T-helper 2 cell (primary cell): ENCODE measurements at places on chromosomes 4 and X.

GRCh38 chr4:98608356-98608755, 50.1 kb downstream of the TSPAN5 start:
- no peak for DNase-seq

GRCh38 chr4:69823481-69824186, 36.3 kb downstream of the SULT1E1 start:
- peak; percentile 15 for DNase-seq

DNA sequence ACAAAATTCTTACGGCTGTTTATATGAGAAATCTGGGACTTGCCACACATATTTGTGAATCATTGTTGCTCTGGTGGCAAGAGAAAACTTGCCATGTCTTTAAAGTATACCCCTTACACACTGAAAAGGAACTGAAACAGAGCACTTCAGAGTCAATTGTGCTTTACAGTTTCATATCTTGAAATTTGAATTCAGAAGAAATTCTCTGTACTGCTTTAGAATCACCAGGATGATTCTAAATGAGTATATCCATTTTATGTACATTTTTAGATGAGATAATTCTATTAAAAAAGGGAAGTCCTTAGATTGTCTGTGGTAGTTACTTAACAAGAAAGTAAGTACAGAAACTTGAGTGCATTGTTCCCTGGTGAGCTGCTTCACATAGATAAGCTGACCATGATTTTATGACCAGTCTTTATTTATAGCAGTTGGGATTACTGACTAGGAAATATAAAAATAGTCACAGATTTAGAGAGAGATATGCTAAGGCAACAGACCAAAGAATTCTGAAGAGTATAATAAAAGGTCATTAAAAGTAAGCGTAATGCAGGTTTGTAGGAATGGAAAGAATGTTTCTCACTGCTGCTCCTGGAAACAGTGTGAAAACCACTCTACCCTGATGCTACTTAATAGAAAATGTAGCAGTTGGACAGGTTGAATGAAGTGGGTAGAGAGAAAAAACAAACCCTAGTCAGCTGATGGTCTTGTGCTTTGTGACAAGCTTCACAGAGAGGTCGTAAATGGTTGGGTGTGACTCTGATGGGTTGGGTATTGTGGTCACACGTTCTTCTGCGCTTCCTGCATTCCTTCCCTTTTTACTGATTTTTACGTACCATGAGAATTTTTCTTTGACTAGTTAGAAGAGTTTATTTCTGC, 41.0 kb downstream of the FNIP2 start:
- peak; percentile 66 for DNase-seq

- DNase-seq, result no peak
Observed at GRCh38 chr4:180058691-180059215, 2184.4 kb upstream of the TENM3 start.

- no peak for DNase-seq
Observed at GRCh38 chr4:103136671-103137445, 37.2 kb upstream of the BDH2 start.

DNA sequence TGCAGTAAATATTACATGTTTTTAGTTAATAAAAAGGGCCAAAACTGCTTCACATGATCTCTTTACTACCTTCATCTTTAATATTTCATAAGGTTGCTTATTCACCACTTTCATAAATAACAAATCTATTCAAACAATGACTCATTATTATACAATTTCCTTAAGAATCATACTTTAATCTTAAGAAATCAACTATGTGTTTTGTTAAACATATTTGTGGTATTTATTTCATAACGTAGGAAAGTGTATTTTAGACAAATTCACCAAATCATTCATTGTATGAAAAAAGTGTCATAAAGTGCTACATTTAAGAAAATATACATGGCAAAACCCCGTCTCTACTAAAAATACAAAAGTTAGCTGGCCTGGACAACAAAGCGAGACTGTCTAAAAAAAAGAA, 150.5 kb upstream of the RXFP1 start:
- DNase-seq, result no peak

DNA sequence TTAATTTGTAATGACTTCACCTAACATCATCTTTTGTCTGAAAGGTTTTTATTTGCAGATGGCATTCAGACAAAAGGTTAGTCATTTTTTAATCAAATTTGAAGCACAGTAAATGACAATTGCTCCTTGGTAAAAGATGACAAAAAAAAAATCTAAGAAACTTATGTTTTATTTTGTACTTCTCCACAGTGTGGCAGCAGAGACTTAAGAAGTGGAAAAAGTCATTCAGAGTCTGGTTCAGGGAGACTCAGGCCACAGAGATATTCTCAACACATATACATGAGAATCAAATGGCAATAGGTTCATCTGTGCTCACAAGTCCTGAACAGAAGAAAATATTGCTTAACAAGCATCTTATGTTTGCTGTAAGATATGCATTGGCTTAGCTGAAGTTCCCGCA, 436.2 kb downstream of the KCNIP4 start:
- DNase-seq, result no peak

DNA sequence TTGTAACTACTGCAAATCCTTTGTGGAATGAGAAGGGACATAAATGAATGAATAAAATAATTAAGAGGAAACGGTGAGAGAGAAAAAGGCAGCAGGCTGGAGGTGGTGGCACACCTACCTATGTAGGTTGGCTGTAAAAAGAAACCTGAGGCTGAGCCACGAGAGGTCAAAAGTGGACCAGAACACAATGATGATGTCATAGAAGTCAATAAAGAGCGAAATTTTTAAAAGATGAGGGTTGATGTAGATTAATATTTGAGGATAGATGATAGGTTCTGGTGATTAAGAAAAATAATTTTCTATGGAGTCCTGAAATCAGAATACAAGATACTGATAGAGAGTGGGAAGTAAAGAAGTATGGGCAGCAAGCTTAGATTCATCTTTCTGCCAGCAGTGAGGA, 1.7 kb downstream of the TRPC5OS start:
- DNase-seq, result no peak

GRCh38 chrX:108584617-108585211, 145.1 kb downstream of the COL4A5 start:
- no peak for DNase-seq

DNA sequence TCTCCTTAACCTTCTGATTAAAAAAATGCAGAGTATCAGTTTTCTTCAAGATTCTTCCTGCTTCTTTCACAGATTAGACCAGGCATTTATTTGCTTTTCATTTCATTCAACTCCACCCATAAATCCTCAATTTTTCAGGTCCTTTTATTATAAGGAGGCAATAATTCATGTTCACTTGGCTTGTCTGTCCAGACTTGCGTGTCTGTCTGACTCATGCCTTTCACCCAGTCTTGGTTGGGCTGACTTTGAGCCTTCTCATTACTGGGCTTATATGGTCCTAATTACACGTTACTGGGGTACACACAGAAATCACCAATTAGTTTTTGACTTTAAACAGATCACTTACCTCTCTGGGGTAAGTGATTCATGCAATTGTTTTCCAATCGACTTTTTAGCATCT, 48.8 kb upstream of the GALNT7 start:
- no peak for DNase-seq

DNA sequence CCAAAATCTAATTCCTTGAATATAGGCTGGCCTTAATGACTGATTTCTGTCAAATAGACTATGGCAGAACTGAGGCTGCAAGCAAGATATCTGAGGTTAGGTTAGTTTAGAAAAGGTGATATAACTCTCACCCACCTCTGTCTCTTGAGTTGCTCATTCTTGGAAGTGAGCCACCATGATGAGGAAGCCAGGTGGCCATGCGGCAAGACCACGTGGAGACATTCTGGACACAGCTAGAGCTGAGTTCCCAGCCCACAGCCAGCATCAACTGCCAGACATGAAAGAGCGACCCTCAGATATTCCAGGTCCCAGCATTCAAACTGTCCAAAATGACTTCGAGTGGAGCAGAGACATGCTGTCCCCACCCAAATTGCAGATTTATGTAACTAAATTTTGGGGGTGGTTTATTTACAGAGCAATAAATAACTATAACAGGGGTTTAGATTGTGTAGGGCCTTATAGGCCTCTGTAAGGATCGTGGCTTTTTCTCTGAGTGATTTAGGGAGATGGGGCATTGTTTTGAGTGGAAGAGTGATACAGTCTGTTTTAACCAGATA, 33.7 kb downstream of the USP53 start:
- DNase-seq, result no peak

- no peak for DNase-seq
Observed at GRCh38 chrX:29468911-29469494, 746.4 kb upstream of the MAGEB2 start.

GRCh38 chrX:40418813-40419195, 162.0 kb upstream of the ATP6AP2 start:
- no peak for DNase-seq

DNA sequence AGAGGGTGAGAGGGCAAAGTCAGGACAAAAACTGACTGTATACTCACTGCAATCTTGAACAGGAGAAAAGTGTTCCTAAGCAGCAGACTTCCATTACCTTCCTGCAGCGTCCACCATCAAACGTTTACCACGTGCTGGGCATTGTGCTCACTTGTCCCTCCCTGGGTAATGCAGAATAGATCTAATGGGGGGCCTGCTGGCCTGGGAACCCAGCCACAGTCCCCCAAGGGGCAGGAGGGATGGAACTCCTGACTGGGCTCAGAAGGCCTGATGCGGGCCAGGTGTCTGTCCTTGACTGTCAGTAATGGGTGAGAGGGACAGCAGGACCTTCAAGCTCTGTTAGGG, 37.6 kb upstream of the FAM156A start:
- no peak for DNase-seq

DNA sequence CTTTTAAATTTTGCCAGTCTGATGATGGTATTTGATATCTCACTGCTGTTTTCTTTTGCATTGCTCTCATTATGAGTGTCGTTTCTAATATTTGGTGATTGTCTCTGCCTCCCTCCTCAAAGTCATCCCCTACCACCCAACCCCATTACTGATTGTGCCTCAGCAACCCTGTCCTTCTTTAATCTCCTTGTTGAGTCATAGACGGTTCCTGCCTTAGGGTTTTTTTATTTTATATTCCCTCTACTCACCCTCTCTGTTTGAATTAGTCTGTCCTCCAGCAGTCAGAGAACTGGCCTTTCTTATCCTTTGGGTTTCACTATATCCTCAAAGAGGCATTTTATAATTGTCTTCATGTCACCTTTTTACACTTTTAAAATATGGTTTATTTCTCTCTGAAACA, 409.3 kb upstream of the CPEB2 start:
- no peak for DNase-seq

- no peak for DNase-seq
Observed at GRCh38 chr4:117549524-117549923, 464.1 kb upstream of the TRAM1L1 start.

GRCh38 chrX:152988536-152989291, 5.2 kb downstream of the PNMA5 start:
- no peak for DNase-seq
